Bronchial epithelial cell (primary cell): ENCODE measurements at places on chromosomes 4 and X. TPM values are rescaled to one million over a fixed set of nuclear protein-coding genes. Genes with fewer than 3 reads are reported as not detected.
A peak's percentile ranks its signal among the peaks of the same experiment; 100 is the strongest.

DNA sequence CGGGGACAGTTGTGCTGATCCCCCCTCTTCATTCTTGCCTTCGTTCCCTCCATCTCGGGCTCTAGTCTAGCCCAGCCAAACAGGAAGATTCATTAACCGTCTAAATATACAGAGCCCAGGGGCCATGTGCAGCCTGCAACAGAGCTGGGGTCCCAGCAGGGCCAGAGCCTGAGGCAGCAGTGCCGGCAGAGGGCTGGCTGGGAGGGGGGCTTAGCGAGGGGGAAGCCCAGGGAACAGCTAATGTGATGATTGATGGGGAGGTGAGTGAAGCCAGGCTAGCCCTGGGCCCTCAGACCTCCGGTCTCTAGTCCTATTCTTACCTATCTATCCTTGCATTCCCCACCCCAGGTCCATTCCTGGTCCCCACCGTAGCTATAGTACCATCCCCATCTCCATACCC, 22.3 kb downstream of the EFNB1 start:
- no peak for DNase-seq

DNA sequence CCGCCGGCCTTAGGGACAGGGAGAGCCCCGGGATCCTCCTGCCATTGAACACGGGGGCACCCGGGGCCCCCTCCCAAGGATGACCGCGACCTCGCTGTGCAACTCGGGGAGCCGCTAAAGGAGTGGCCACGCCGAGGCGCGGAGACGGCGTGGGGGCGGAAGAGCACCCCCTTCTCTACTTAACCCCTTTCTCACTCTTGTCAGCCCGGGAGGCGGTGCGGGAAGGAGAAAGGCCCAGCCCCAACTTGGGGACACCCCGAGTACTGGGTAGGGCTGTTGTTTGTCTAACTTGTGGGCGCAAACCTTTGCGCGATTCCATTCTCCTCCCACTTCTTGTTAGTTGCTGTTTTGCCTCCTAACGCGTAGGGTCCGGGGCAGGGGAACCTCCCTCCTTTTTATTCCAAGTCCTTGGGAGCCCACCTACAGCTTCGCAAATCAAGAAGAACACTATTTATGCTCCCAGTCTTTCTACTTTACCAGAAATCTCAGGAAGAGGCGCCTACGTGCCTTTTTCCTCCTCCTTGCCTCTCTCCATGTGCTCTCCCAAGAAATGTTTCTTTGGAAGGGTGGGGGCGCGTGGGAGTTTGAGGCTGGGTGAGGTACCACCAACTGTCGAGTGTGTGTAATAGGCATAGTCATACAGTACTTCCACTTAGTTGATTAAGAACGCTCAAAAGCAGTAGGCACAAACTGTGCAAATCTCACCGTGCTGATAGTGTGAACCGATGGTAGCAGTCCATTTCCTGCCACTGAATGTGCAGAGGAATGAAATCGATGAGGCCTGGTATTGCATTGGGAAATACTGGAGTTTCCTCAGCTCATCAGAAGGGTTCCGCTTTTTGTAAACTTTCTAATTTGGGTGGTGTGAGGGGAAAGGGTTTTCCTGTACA, 813 bp downstream of the DIAPH2 start:
- DNase-seq: peak; percentile 58

DNA sequence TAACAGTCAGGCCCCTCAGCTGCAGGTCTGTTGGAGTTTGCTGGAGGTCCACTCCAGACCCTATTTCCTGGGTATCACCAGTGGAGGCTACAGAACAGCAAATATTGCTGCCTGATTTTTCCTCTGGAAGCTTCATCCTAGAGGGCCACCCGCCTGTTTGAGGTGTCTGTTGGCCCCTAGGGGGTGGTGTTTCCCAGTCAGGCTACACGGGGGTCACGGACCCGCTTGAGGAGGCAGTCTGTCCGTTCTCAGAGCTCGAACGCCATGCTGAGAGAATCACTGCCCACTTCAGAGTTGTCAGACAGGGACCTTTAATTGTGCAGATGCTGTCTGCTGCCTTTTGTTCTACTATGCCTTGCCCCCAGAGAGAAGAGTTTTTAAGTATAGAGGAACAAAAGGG, 160.8 kb downstream of the DKK2 start:
- DNase-seq: no peak

DNA sequence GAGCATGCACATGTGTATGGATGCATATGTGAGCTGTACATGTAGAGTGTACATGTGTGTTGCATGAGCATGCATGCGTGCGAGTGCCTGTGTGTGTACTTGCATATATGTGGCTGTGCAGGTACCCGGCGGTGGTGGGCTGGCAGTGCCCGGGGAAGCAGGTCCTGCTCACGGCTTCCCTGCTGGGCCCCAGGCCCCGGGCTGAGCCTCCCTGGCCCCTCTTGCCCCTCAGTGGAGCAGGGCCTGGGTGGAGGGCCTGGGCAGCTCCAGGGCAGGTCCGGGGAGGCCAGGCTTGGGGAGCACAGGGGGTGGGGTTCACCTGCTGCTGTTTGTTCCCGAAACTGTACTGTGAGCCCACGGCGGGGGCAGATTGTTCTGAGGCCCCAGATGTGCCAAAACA, 9.4 kb downstream of the NAT8L start:
- DNase-seq: no peak

DNA sequence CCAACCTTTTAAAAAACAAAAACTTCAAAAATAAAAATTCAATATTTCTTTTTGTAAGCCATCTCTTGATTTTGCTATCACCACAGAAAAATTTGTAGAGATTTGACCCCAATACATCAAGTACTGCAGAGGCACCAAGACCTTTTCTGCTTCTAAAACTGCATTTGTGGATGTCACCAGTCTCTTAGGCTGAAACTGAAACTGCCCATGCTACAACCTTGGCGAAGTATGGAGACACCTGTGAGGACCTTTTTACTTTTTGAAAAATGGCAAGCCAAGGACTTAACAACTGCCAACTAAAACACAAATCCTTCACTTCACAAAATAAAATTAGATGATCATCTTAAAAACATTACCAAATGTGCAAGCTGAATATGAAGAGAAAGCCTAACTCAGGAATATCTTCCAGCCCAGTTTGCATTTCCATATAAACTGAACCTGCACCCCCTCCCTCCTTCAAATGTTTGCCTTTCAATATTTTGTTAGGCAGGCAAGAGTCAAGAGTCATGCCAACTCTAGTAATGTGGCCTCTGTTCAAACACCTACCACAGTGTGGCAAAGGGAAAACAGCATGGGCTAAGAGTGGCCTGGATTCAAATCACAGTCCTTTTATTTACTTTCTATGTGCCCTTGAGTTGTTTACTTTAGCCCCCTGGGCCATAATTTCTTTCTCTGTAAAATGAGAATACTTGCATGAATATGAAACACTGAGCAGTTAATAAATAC, 389.4 kb downstream of the OPHN1 start:
- DNase-seq: no peak

DNA sequence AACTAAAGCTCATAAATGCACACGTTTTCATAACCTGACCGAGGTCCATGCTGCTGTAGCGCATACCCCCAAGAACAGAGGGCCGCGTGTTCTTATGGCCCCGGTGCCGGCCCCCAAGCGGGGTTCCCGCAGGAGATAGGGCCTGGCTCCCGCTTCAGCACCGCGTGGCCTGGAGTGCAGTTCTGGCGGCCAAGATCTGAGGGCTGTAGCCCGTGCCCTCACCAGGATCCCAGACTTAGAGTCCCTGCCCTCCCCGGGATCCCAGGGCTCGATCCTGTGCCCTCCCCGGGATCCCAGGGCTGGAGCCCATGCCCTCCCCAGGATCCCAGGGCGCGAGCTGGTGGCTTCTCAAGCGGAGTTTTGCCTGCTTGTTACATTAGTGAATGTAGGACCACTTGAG, 1.0 kb upstream of the GRPEL1 start:
- no peak for DNase-seq

DNA sequence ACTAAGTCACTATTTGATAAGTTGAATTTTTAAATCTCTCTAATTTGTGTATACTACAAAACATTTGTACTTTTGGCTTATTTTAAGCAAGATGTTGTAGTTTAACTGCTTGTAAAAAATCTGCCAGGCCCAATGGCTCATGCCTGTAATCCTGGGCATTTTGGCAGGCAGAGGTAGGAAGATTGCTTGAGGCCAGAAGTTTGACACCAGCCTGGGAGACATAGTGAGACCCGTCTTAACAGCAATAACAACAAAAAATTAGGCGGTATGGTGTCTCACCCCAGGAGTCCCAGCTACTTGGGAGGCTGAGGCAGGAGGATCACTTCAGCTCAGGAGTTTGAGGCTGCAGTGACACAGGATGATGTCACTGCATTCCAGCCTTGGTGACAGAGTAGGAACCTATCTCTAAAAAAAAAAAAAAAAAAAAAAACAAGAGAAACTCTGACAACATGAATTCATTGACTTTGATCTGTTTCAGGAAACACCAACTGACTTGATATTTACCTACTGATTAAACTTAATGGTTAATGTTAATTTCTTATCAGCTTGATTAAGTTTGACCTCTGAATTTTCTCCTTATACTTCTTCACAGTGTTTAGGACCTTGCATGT, 8.9 kb downstream of the FHIP1A start:
- DNase-seq: no peak

- DNase-seq: no peak
Observed at GRCh38 chrX:154436983-154437752, at the start of gene GDI1. GDI1 (plus strand) TSS chrX:154437154; CDS start chrX:154437255, 101 bp downstream.

GRCh38 chr4:83080561-83080960, 34.0 kb downstream of the PLAC8 start:
- no peak for DNase-seq

GRCh38 chr4:103996064-103996463, 276.3 kb upstream of the TACR3 start:
- DNase-seq: peak; percentile 69

DNA sequence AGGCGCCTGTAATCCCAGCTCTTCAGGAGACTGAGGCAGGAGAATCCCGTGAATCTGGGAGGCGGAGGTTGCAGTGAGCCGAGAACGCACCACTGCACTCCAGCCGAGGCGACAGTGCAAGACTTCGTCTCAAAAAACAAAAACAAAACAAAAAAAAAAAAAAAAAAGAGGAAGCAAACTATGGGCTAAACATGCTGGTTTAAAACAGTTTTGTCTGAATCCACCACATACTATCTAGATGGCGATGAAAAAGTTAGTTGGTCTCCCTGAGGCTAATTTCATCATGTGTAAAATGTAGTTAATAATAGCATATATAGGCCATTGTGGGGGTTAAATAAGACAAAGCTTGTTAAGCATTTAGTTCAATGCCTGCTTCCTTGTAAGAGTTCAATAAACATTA, 451.1 kb downstream of the RPA4 start:
- DNase-seq: no peak

DNA sequence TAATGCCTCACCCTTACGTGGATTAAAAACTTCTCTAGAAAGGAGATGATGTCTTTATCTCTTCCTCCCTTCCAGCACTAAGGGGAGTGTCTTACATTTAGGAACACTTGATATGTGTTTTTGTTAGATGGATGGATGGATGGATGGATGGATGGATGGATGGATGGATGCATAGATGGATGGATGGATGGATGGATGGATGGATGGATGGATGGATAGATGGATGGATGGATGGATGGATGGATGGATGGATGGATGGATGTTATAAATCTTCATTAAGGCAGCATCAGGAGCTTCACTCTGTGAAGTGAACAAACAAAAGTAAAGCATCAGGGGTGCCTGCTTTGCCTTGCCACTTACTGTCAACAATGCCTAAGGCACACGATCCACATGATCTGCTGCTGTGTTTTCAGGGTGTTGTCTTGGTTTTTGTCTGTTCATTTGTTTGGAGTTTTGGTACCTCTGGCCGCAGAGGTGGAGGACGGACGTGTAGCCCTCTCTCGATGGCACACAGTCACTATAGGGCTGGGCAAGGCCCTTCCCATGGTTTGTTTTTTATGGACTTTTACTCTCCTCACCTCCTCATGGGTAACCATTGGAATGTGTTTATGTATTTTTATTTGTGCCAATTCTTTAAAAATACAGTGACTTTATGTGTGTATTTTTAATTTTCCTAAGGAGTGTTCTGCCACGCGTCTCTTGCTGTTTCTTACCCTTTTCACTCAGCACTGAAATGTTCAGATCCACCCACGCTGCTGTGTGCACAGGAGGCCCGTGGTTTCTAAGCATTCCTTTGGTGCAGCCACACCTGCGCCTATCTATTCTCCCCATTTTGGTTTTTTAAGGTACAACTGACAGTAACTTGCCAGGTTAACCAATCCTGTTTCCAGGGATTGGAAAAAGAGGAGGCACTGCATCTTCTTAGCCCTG, 91.8 kb upstream of the ENPP6 start:
- DNase-seq: no peak

GRCh38 chr4:26094076-26094475, 180.1 kb downstream of the SMIM20 start:
- DNase-seq: no peak

GRCh38 chr4:78145008-78145407, 87.9 kb downstream of the FRAS1 start:
- DNase-seq: no peak

GRCh38 chrX:120672389-120672788, 42.5 kb upstream of the C1GALT1C1 start:
- peak; percentile 80 for DNase-seq

- no peak for DNase-seq
Observed at GRCh38 chrX:16014171-16014570, 109.2 kb upstream of the GRPR start.

- DNase-seq: no peak
Observed at GRCh38 chrX:123454712-123455431, 270.8 kb downstream of the GRIA3 start.

Gene EGFL6
- 0.26 TPM in 1 of 2 replicates, not detected in the other for total RNA-seq

Gene RHOH
- 0.13 and 0.53 TPM in 2 replicates for total RNA-seq

Gene RIBC1
- 0.26 and 1.0 TPM in 2 replicates for total RNA-seq

Gene PPBP
- 0.13 and 0.26 TPM in 2 replicates for total RNA-seq

Gene AMBN
- total RNA-seq: not detected in 2 replicates

Gene HPGDS
- total RNA-seq: not detected in 2 replicates

Gene TMEM154
- total RNA-seq: 22.4 and 39.4 TPM in 2 replicates

Gene SERPINA7
- not detected in 2 replicates for total RNA-seq

Gene PCDH7
- 12.1 and 16.4 TPM in 2 replicates for total RNA-seq

Gene DCLK2
- total RNA-seq: under 0.01 TPM in 1 of 2 replicates, not detected in the other

Gene SNCA
- total RNA-seq: 30.0 and 31.6 TPM in 2 replicates

Gene AVPR2
- total RNA-seq: not detected in 2 replicates

Gene JCHAIN
- not detected in 2 replicates for total RNA-seq

Gene TMPRSS11B
- total RNA-seq: 0.79 and 2.3 TPM in 2 replicates

Gene DACH2
- total RNA-seq: 0.26 TPM in 2 replicates

Gene TLR3
- 0.26 and 0.38 TPM in 2 replicates for total RNA-seq

Gene EFHC2
- under 0.01 TPM in 1 of 2 replicates, not detected in the other for total RNA-seq

Gene ADGRG4
- not detected in 2 replicates for total RNA-seq

Gene PNCK
- 1.5 and 2.1 TPM in 2 replicates for total RNA-seq
